Hematopoietic multipotent progenitor cell treated with erythropoietin and hydrocortisone succinate and interleukin-3 and kit ligand, for 6 days (in vitro differentiated cells): ENCODE measurements at places on chromosomes 11 and 22.

- no peak for DNase-seq
Measured at GRCh38 chr11:131889146-131889577, 518.7 kb downstream of the NTM start.

DNA sequence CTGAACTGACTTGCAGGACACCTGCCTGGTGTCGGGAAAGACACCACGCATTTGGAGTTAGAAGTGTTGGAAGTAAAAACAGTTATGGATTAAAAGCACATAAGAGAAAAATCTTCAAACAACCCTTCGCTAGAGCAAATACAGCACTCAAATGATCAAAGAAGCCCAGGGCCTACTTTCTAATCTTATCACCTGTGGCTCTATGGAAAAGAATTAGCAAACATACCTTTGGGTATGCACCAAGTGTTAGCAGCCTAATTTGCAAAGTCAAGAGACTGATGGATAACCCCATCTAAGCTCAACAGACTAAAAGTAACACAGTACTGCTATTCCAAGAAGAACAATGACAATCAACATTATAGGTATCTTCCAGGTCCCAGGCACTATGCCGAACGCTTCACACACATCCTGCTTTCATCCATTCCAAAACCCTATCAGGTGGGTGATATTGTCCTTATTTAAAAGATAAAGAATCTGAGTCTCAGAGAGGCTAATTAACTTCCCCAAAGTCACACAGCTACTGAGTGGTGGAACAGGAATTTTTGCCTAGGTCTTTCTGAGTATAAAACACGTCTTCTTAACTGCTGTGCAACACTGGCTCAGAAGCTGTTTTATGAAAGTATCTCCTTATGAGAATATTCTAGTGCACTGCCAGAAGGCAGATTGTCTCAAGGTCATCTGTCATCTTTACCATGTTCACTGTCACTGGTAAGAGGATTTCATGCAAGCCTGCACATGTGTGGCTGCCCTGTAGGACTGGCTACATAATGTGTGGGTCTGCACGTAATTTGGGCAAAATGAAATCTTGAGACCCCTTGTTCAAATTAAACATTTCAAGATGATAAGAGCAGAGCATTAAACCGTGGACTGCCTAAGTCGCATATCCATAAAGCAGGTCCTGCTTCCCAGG is 16.4 kb downstream of the SLC1A2 start:
- no peak for DNase-seq

- DNase-seq, result no peak
Measured at GRCh38 chr11:131683666-131684065, 313.3 kb downstream of the NTM start.

DNA sequence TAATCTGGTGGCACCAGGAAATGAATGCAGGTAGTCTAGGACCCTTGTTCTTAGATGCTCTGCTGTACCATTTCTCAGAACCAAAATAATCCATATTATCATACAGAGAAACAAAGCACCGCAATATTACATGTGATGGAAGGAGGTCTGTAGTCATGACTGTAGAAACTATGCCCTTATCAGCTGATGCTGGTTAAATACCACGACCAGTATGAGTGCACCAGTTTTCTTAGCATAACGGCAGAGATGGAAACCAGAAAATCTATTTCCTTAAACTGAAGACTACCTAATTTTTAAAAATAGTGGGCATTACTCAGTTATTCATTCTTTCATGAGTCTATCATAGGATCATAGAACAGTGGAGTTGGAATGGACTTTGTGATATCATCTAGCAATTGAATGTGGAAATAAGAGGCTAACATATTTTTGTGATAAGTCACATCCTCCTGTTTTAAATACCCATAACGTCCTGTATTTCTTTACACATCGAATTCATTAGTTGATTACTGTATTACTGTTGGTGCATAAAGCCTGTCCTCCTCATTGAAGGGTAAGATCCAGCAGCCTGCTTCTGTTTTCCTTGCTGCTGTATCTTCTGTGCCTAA is 15.1 kb downstream of the JHY start:
- DNase-seq, result no peak

DNA sequence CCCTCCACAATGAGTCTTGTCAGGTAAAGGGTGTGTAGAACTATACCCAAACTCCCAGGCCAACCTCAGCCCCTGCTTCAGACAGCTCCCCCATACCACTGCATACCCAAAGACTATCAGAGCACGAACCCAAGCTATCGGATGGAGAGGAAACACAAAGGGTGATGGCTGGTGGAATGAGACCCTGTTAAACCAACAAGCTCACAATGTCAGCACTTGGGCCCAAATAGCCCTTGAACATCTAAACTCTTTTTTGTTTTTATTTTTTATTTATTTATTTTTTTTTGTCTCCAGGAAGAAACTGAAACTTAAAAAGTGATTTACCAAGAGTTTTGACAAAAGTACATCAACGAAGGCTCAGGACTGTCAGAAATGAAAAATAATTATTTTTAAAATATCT is 10.6 kb downstream of the DGCR2 start:
- DNase-seq, result no peak

DNA sequence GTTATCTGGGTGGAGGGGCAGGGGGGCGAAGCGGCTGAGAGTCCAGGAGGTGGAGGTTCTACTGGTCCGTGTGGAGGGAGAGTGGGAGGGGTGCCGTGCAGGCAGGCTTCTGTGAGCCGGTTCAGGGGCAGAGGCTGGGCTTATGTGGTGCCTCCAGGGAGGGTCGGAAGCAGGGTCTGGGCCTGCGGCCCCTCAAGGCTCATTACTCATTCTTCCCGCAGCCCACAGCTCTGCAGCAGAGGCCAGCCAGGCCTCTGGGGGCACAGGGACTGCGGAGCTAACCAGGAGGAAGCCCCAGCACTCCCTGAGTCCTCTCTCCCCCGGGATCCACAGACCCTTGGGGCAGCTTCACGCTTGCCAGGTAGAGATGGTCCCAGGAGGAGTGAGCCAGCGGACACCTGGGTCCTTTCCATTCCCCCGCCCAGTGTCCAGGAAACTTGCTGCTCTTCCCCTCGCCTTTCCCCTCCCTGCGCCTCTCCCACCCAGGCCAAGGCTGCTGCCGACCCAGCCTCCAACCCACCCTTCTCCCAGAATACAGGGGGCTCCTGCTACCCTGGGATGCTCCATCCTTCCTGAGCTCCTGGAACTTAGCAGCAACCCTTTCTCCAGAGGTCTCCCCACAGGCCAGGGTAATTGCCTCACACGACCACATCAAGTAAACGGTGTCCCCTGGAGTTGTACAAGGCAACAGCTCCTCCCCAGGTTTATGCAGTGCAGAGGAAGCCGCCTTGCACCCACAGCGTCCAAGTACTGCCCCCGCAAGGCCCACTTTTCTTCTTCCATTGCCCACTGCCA is 6.3 kb downstream of the NRXN2 start:
- no peak for DNase-seq

DNA sequence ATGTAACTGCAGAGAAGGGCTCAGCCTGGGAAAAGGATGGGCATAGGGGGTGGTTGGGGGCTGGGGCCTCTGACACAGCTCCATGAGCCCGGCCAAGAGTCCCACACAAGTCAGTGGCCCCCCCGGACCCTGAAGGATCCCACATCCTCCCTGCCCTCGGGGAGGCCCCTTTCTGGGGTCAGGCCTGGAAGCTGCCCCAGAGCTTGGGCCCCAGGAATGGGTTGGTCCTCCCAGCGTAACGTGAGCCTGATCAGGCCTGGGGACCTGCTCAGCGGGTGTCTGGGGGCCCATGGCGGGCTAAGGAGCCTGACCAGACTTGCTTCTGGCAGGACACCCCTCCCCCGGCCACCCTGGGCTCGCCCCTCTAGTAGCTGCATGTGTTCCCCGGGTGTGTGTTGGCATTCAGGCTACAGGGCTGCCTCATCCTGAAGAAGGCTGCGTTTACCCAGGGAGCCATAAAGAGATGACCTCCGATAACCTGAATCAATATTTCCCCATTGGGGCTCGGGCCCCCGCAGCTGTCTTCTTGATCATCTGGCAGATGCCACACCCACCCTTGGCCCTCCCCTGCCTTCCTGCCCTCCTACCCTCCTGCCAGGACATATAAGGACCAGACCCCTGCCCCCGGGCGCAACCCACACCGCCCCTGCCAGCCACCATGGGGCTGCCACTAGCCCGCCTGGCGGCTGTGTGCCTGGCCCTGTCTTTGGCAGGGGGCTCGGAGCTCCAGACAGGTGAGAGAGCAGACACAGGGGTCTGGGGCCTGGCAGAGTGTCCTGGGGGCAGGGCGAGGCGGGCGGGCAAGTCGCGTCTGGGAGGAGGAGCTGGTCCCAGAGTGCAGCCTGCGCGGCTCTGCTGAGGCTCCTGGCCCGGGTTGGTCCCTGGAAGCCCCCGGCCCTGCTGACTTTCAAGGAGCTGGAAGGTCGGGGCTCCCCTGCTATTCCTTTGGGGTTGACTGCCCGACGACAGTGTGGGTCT is at the start of gene MUC2:
Gene MUC2 (plus strand): TSS at position 631 of the 978 bp plus-strand sequence.
- no peak for DNase-seq

- DNase-seq, result peak; percentile 90
Measured at GRCh38 chr22:41540006-41540315, 4.3 kb downstream of the POLR3H start.

DNA sequence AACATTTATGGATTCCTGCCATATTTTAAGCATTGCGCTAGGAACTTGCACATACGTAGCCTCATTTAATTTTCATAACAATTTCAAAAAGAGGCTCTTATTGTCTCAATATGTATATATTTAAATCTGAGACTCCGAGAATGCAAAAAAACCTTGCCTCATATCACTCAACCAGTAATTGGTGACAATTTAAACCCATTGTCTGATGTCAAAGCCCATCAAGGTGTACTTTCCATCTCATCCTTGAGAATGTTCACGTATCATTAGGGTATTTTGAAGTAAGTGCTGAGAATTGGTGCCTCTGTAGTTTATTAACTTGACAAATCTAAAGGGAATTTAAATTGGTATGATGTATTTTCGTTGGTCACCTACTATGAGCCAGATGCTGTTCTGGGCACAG is 136.5 kb downstream of the FAM76B start:
- DNase-seq, result no peak

- no peak for DNase-seq
Measured at GRCh38 chr11:8732324-8732670, 49.7 kb downstream of the RPL27A start.

DNA sequence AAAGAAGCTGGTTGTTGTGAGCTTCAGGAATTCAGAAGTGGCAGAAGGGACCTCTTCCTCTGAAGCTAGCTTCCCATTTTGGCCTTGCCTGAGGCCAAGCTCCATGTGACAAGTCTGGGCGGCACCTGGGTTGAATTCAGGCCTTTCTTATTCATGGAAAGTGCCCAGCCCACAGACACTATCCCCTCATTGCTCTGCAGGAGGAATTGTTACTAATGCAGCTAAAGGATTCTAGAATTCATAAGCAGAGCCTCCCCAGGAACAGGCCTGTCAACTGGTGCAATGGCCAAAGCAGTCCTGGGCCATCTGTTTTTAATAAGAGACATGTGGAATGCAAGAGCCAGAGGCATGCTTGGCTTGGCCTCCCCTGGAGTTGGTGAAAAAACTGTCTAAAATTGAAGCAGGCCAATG is 71.4 kb downstream of the SLC1A2 start:
- DNase-seq, result no peak

DNA sequence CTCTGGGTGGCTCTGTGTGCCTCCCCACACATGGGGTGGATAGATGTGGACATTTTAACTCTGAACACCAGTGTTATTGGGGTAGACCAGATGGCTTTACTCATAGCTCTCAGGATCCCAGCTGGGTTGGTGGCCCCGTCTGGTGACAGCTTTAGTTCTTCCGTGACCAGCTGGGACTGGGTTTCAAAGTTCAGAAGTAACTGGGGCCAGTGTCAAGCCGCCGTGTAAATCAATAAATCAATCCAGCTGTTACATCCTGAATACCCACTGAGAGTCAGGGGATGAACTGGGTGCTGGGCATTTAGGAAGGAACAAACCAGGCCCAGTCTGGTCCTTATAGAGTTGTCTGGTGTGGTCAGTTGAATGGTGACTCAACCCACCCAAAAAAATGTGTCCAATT is 269.4 kb downstream of the CTTN start:
- no peak for DNase-seq

GRCh38 chr11:6438979-6439571 is 1.7 kb downstream of the HPX start:
- DNase-seq, result peak; percentile 87

DNA sequence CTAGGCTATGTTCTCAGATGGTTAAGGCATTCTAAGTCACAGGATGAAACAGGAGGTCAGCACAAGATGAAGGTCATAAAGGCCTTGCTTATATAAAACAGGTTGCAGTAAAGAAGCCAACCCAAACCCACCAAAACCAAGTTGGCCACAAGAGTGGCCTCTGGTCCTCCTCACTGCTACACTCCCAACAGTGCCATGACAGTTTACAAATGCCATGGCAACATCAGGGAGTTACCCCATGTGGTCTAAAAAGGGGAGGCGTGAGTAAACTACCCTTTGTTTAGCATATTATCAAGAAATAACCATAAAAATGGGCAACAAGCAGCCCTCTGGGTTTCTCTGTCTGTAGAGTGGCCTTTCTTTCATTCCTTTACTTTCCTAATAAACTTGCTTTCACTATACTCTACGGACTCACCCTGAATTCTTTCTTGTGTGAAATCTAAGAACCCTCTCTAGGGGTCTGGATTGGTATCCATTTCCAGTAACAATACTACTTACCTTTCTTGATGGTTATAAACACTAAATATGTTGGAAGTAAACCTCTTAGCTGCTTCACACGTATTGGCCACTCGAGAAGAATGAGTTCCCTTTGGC is 1237.9 kb downstream of the FAM181B start:
- no peak for DNase-seq

- DNase-seq, result no peak
Measured at GRCh38 chr22:34454598-34454997, 534.3 kb upstream of the LARGE1 start.

DNA sequence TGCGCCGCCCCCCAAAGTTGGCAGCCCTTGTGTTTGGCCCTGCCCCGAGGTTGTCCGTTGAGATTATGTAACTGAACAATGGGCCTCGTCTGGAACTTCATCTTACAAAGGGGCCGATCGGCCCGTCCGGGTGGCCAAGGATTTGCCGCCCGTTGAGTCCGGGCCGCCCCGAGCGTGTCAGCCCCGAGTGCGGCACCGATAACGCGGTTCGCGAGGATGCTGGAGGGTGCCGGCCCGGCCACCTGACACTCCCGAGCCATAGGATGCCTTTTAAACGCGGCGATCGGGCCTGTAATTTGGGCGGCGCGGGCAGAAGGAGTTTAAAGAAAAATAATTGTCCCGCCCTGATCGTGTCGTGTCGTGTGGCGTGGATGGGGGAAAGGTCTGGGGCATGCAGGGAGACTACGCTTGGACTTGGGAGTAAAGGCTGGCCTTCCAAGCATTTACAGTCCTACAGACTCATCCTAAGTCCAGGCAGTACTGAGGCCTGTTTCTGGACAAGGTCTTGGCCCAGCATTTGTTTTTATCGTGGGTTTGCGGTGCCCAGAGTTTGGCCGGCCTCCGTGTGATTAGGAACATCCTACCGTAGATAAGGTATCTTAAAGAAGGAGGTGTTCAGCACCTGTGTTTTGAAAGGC is 1.3 kb downstream of the WEE1 start:
- peak; percentile 54 for DNase-seq

DNA sequence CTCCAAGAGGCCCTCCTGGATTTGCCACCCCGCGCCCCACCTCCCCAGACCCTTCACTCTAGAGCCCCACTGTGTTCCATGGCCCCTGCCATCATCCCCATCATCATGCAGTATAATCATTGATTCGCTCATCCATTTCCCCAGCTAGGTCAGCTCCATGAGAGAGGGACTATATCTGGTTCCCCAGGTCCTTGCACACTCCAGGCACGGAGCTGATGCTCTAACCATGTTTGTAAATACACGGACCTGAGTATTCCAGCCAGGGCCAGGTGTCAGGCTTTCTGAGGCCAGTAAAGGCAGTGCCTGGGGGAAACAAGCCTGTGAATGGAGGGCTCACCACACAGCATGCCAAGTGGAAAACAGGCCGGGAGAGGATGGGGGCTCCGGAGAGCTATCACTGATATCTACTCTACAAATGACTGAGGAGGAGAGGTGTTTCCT is 27.1 kb upstream of the OAF start:
- DNase-seq, result no peak
